Sigmoid colon (tissue), 7 donors: ENCODE measurements at places on chromosomes 2 and 18. TPM values are rescaled to one million over a fixed set of nuclear protein-coding genes. Genes with fewer than 3 reads are reported as not detected.

DNA sequence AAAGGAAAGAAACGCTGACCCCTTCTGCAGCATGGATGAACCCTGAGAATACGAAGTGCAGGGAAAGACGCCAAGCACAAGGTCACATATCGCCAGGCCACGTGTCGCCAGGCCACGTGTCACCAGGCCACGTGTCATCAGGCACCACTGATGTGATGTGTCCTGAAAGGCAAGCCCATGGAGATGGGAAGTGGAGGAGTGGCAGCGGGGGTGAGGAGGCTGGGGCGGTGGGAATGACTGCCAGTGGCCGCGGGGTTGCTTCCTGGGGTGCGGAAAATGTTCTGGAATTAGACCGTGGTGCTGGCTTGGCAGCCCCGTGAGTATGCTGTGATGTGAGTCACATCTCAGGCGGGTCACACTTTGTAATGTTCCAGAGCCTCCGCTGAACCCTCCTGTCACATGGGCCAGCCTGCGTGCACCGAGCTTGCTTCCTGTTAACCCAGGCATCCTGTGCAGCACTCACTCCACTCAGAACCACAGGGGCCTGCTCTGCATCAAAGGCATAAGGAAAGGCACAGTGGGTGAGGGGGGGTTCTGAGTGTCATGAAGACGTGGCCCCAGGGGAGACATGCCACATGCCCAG, 39.0 kb downstream of the SLC66A2 start:
- DNase-seq = no peak
- H3K4me3 ChIP-seq = no peak overlapping the region
- no peak overlapping the region for H3K27ac ChIP-seq

DNA sequence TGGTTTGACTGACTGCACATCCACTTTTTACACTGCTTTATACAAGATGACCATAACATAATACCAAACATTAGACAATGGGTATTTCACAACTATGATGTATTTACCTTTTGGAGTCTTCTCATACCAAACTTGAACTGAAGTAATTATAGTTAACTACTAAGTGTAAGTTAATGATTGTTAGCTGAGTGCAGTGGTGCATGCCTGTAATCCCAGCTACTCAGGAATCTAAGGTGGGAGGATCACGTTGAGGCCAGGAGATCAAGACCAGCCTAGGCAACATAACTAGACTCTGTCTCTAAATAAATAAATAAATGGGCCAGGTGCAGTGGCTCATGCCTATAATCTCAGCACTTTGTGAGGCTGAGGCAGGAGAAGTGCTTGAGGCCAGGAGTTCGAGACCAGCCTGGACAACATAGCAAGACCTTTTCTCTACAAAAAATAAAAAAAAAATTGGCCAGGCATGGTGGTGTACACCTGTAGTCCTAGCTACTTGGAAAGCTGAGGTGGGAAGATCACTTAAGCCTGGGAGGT, 44.9 kb upstream of the ORC2 start:
- DNase-seq = no peak
- no peak overlapping the region for H3K4me3 ChIP-seq
- no peaks in the 10 kb centered on the region for H3K27me3 ChIP-seq
- H3K27ac ChIP-seq = no peak overlapping the region

GRCh38 chr2:119066272-119066804, 92.2 kb downstream of the C1QL2 start:
- no peaks in the 10 kb centered on the region for H3K36me3 ChIP-seq
- DNase-seq = no peak
- H3K27me3 ChIP-seq = no peaks in the 10 kb centered on the region
- no peaks in the 10 kb centered on the region for H3K4me1 ChIP-seq
- no peak overlapping the region for H3K4me3 ChIP-seq

DNA sequence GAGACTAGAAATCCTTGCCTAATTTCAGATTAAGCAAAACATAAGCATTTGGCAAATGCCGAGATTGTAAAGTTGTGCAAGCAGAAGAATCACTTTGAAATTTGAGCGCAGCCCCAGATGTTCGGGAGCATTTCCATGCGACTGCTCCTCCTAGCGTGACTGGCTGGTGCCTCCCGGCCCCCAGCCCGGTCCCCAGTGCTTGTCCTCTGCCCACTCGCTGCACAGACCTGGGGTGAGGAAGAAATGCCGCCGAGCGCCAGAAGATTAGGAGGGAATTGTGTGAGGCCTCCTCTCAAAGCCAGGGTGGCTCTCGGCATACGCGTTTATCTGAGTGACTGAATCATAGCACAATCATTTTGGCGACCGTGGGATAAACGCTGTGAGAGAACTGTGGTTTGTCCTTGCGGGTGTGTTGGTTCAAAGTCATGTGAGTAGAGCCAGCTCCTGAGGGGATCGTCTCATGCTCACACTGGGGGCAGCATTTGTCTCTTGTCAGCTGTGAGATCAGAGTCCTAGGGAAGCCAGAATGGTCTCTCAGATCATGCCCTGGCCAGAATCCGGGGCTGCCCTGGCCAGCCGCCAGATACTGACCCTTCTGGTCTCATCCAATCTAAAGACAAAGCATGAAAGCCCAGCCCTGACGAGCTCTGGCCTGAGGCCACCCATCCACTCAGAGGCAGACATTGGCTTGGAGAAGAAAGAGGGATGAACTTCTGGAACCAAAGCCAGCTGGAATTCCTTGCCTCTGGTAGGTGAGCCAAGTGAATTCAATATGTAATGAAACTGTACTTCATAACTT, 189.3 kb downstream of the SH3RF3 start:
- peak; percentile 95 for DNase-seq
- H3K36me3 ChIP-seq = no peaks in the 10 kb centered on the region
- H3K27me3 ChIP-seq = no peaks in the 10 kb centered on the region
- peak overlapping the region; percentile 82 for H3K27ac ChIP-seq

GRCh38 chr2:3563521-3563976, 5.4 kb upstream of the RNASEH1 start:
- no peak overlapping the region for H3K4me3 ChIP-seq
- no peak for DNase-seq
- no peak overlapping the region for H3K27ac ChIP-seq
- H3K36me3 ChIP-seq = no peaks in the 10 kb centered on the region
- no peaks in the 10 kb centered on the region for H3K27me3 ChIP-seq

GRCh38 chr18:11387880-11388279, 221.5 kb upstream of the SLC35G4 start:
- H3K36me3 ChIP-seq = no peaks in the 10 kb centered on the region
- H3K27me3 ChIP-seq = no peaks in the 10 kb centered on the region
- no peak for DNase-seq
- no peak overlapping the region for H3K27ac ChIP-seq
- no peak overlapping the region for H3K4me3 ChIP-seq
- no peaks in the 10 kb centered on the region for H3K4me1 ChIP-seq

DNA sequence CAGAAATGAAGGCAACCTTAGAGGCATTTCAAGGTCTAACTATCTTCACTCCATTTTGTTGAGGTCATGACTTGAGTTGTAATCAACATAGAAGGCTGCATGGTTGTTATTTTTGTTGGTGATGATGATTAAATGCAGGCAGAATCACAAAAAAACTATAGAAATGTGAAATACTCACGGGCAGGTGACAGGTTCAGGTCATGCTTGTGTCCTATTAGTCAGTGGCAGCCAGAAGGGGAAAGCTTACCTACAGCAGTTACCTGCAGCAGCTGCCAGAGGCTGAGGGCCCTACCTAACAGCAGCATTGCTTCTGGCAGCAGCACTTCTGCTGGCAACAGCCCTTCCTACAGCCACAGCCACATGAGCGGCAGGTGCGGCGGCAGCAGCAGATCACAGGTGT, 394 bp downstream of the SCYGR3 start:
- DNase-seq = no peak
- H3K27me3 ChIP-seq = no peaks in the 10 kb centered on the region
- no peaks in the 10 kb centered on the region for H3K4me1 ChIP-seq
- H3K27ac ChIP-seq = no peak overlapping the region

GRCh38 chr2:37784071-37784758, 112.8 kb upstream of the CDC42EP3 start:
- no peak for DNase-seq
- no peaks in the 10 kb centered on the region for H3K27me3 ChIP-seq
- H3K4me1 ChIP-seq = peaks cover 43% of the 10 kb centered on the region

- no peak overlapping the region for H3K4me3 ChIP-seq
- no peak for DNase-seq
- no peaks in the 10 kb centered on the region for H3K4me1 ChIP-seq
- H3K36me3 ChIP-seq = no peaks in the 10 kb centered on the region
- H3K27ac ChIP-seq = no peak overlapping the region
Measured at GRCh38 chr2:105450471-105450870, 51.6 kb upstream of the FHL2 start.

- no peak overlapping the region for H3K4me3 ChIP-seq
- peak overlapping the region; percentile 4 for H3K27ac ChIP-seq
- H3K27me3 ChIP-seq = no peaks in the 10 kb centered on the region
- peak; percentile 60 for DNase-seq
Measured at GRCh38 chr2:237919593-237919992, 47.2 kb upstream of the UBE2F start.

- H3K4me1 ChIP-seq = no peaks in the 10 kb centered on the region
- no peak for DNase-seq
- no peaks in the 10 kb centered on the region for H3K36me3 ChIP-seq
- no peak overlapping the region for H3K4me3 ChIP-seq
- no peak overlapping the region for H3K27ac ChIP-seq
- H3K27me3 ChIP-seq = no peaks in the 10 kb centered on the region
Measured at GRCh38 chr18:54734059-54734458, 94.2 kb upstream of the RAB27B start.

DNA sequence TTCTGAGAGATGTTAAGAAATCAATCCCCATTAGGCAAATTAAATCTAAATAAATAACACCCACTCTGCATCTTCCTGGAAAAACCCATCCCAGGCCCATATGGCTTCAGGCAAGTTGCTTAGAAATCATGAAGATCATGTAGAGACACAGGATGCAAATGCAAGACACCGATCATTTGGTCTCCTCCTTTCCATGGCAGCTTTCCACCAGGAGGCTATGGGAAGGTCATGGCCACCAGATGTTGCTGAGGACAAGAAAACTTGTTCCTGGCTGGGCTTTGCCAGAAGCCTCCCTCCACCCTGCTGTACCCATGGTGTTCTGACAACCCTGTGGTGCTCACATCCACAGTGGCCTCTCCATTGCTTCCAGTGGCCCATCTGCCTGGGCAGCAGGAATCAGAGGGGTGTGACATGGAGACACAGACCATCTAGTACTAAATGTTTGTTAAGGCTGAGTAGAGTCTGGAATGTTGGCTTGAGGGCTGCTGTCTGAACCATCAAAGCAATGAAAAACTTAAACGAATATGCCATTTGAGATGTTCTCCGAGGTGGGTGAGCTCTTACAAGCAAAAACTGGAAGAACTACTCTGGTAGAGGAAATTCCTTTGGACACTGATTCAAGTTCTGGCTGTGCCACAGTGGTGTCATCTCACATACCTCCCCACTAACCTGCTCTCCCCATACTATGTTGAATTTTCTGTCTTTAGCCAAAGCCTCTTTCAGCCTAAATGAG, 293.2 kb downstream of the TNS1 start:
- DNase-seq = no peak
- no peak overlapping the region for H3K27ac ChIP-seq
- H3K36me3 ChIP-seq = no peaks in the 10 kb centered on the region
- H3K27me3 ChIP-seq = no peaks in the 10 kb centered on the region
- H3K4me3 ChIP-seq = no peak overlapping the region

DNA sequence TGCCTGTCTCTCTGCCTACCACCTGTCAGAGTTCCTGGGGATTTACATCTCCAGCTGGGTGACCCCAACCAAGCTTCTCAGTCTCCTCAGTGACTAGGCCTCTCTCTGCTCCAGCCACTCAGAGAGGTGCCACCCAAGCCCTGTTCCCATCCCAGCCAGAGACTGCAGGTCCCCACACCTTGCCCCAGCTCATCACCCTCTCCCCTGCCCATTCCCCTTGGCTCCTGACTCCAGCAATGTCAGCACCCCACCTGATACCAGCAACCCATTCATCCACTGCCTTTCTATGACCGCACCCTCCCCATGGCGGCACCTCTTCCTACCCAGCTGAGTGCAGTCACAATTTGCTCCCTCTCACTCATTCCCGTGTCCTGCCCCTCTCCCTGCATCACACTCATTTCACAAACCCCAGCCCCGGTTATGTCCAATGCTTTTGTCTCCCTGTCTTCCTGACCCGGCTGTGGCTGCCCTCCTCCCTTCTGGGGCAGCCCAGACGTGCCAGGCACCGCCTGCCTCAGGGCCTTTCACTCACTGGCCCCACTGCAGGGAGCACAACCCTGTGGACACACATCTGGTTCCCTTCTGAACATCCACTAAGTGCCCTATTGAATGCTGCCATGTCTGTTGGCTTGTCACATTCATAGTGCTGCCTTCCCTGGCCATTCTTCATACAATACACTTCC, 494.8 kb upstream of the HS6ST1 start:
- H3K4me3 ChIP-seq = no peak overlapping the region
- DNase-seq = no peak
- no peaks in the 10 kb centered on the region for H3K36me3 ChIP-seq
- H3K27ac ChIP-seq = no peak overlapping the region
- no peaks in the 10 kb centered on the region for H3K27me3 ChIP-seq

DNA sequence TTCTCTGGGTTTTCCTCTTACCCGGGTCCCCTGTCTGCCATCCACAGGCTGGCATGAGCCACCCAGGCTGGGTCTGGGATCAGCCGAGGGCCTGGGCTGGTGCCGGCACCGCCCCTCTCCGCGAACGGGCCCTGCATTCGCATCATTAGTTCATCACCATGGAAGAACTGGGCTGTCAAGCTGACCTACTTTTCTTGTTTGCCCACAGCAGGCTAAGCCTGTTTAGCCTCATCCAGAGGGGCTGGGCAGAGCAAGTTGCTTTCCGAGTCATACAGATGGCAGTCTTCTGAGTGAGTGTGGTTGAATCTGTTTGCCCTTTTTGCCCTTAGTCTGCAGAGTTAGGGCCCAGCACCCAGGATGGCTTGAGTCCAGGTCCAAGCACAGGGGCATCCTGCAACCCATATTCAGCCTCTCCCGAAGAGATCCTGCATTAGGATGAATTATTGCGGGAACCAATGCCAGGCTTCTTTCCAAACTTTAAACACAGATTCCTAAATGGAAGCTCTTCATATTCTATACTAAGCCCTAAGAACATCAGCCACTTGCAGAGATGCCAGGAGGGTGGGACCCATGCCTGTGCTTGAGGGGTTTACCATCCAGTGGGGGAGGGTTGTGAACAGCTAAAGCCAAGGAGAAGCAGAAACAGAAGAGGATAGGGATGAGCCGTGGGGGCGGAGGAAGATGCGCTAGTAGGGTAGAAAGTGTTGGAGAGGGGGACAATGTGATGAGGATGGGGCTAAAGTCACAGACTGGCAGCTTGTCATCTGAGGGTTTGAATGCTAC, 68.0 kb downstream of the NPAS2 start:
- H3K36me3 ChIP-seq = no peaks in the 10 kb centered on the region
- DNase-seq = peak; percentile 69
- no peaks in the 10 kb centered on the region for H3K27me3 ChIP-seq
- no peak overlapping the region for H3K4me3 ChIP-seq

GRCh38 chr2:145609951-145610350, 1090.0 kb upstream of the ZEB2 start:
- H3K27me3 ChIP-seq = no peaks in the 10 kb centered on the region
- no peaks in the 10 kb centered on the region for H3K4me1 ChIP-seq
- H3K27ac ChIP-seq = no peak overlapping the region
- DNase-seq = no peak
- no peak overlapping the region for H3K4me3 ChIP-seq
- H3K36me3 ChIP-seq = no peaks in the 10 kb centered on the region

- no peaks in the 10 kb centered on the region for H3K4me1 ChIP-seq
- H3K27ac ChIP-seq = no peak overlapping the region
- DNase-seq = no peak
- H3K36me3 ChIP-seq = no peaks in the 10 kb centered on the region
Measured at GRCh38 chr2:52391621-52392020, 1359.7 kb upstream of the NRXN1 start.

CAVIN2 gene
- total RNA-seq = 189 TPM

ICOS gene
- not detected for total RNA-seq

EGR4 gene
- not detected for total RNA-seq

GMCL1 gene
- 10.5 TPM for total RNA-seq

MC4R gene
- total RNA-seq = not detected
